ENCODE measurements at places on chromosomes 12 and 14.

DNA sequence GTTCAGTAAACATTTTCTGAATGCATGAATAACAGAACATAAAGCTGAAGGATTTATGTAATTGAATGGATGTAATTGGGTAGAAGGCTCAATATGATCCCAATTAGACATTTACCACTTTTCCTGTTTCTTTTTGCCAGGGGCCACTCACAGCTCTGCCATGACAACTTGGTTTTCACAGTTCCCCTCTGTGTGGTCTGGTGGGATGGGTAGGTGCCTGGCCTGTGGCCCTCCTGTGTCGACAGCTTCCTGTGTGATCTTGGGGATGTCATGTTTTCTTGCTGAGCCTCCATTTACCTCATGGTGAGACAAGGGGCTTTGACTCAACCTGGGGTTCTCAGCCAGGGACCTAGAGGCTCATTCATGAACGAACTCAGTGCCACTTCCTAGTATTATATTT, 12.6 kb upstream of the SERPINA10 start:
- DNase-seq: no peak

DNA sequence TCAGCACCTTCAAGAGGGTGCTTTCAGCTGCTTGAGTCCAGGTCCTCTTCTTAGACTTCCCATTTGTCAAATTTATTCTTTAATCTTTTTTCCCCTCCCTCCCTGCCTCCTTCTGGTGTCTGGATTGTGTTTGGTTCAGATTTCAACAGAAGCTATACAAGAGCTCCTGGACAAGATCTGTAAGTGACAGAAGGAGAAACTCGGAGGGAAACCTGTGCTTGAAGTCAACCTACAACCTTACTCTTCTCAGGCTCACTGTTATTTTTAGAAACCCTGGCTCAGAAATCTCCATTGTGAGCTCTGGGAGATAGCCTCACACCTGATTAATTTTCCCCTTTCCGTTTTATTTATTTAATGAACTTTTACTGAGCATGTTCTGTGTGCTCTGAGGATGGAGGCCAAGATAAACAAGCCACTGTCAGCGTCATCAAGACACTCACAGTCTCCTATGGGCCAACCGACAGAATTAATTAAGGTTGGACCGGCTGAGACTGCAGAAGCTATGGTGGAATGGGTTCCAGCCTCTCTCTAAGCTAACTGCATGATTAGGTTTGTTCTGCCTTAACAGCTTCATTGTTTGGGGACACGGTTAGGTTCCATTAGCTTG, 13.5 kb downstream of the PDE1B start:
- DNase-seq: no peak

- DNase-seq: no peak
Measured at GRCh38 chr12:26192142-26192541, 3.2 kb upstream of the SSPN start.

DNA sequence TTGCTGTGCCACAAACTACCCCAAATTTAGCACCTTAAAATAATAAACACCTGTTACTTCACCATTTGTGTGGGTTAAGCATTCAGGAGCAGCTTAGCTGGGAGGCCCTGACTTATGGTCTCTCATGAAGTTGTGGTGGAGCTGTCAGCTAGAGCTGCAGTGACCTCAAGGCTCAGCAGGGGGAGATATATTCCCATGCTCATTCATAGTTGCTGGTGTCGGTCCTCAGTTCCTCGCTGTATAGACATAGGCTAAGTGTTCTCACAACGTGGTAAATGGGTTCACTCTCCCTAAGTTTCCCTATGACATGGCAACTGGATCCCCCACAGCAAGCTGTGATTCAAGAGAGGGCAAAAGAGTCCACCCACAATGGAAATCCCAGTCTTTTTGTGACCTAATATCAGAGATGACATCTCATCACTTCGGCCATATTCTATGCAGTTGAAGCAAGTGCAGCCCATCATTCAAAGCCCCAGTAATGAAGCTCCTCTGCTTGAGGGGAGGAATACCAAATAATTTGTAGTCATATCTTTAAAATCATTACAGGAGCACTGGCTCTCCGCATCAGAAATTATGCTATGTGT, 41.1 kb downstream of the PRB3 start:
- no peak for DNase-seq

DNA sequence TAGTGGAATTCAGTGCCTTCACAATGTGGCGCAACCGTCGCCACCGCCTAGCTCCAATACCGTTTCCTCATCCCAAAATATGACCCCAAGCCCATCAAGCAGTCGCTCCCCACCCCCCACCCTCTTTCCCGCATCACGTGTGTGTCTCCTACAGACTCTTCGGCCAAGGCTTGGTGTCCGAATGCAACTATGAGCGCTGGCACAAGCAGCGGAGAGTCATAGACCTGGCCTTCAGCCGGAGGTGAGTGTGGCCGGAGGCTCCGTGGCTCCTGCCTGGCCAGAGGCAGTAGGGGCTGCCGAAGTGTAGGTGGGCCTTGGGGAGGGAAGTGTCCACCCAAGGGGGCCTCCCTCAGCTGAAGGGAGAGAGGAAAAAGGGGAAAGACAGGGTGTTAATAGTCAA, 15.8 kb downstream of the CYP46A1 start:
- no peak for DNase-seq

- DNase-seq: no peak
Measured at GRCh38 chr12:110176745-110177144, 52.6 kb downstream of the IFT81 start.

DNA sequence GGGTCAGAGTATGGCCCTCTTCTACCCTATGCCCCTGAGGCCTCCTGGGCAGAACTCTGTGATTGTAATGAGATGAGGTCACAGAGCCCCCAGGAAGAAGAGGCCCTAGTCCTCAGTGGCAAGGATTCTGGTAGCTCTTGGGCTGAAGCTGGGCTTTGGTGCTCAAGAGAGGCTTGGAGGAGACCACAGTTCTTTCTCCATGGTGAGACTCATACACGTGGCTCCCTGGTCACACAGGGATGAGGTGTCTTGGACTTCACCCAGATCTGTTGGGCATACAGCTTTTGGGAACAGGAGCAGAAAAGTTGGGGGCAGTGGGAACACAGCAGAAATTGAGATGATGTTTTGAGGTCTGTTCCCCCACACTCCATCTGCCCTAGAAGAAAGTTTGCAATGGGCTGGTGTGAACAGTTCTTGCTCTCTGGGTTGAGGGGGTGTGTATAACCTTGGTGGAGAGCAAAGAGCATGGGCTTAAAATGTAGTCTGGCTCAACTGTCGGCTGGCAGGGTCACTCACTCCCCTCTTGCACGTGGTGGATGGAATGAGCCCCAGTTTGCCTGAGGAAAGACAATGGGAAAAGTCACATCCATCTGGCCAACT, at the start of gene KRT86:
Gene KRT86 (plus strand): TSS at position 125 of the 600 bp plus-strand sequence. CDS start 27,272 bp downstream, outside the sequence.
- DNase-seq: no peak

- no peak for DNase-seq
Measured at GRCh38 chr14:31265701-31266398, 58.3 kb upstream of the HECTD1 start.

- no peak for DNase-seq
Measured at GRCh38 chr12:118188690-118189371, 52.9 kb downstream of the PEBP1 start.

DNA sequence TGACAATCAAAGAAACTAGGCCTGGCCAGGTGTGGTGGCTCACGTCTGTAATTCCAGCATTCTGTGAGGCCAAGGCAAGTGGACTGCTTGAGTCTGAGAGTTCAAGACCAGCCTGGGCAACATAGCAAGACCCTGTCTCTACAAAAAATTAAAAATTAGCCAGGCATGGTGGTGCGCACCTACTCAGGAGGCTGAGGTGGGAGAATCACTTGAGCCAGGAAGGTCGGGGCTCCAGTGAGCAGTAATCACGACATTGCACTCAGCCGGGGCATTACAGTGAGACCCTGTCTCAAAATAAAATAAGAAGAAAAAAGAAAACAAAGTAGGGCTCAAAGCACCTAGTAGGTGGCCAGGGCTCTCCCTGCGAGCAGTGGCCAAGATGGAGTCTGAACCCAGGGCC, 79.1 kb downstream of the CHGA start:
- DNase-seq: no peak

DNA sequence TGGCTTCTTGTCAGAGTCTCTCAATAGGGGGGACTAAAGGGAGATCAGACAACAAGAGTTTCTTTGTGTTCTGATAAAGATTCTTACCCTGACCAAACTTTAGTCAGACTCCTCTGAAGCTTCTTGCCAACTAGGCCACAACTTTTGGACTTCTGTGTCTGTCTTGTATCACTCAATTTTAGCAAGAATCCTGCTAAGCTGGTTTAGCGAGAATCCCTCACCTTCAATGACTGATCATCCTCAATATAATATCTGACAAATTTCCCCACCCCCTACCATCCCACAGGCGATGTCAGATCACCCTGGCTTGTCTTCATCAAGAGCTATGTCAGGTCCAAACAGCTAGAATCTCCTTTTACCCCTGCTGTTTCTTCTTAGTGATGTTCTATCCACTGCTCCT, 215.2 kb downstream of the RASSF9 start:
- DNase-seq: no peak

GRCh38 chr12:93094988-93095737, 166.1 kb upstream of the EEA1 start:
- DNase-seq: no peak

- no peak for DNase-seq
Measured at GRCh38 chr12:55738123-55739024, 4.5 kb upstream of the GDF11 start.

DNA sequence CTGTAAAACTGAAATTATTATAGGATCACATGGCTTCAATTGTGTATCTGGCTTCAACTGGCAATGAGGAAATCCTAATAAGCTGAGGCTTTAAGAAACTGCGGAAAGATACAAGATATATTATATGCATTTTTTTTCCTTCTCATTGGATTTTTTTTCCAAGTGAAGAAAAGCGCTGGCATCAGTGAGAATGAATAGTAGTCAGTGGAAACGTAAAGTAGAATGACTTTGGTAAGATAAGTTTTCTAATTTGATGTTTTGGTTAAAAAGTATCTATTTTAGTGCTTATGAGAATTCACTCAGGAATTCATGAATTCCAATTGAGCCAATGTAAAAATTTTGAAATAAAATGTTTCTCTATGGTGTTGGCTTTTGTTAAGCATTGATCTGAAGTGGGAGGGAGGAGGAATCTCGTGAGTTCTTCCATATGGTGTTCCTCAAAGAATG, 173.5 kb upstream of the FRMD6 start:
- no peak for DNase-seq

DNA sequence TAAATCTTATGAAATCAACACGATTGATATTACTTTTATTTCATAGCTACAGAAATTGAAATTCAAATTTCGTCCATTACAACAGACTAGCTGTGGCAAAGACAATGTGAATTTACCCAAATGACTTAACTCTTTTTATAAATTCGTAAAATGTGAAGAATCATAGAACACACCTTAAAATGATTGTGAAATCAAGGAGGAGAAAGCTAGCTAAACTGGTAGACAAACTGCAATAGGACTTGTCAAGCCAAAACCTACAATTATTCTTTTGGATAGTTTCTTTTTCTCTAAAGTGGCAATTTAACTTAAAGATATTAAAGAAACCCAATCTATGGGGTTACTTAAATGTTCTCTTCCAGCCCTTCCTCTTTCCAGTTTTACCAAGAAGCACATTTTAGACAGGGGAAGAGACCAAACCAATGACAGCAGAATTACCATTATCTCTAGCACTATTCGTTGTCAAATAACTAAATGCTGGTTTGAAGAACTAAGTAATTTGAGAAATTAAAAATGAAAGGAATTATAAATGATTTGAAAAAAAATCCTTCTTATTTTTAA, 807 bp upstream of the SLC16A7 start:
- DNase-seq: no peak

DNA sequence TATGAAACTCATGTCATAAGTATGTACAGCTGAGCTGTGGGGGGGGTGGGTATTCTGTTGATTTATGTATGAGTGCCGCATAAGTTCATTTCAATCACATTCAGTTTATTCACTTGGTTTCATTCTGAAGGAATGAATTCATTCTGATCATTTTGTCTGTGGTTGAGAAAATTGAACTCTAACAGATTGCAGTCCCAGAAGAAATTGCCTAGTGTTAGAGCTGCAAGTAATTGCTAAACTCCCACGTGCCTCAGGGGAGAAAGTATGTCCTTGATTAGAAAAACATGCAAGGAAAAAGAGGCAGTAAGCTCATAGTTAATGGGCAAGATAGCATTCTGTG, 442.4 kb upstream of the MGAT4C start:
- no peak for DNase-seq

DNA sequence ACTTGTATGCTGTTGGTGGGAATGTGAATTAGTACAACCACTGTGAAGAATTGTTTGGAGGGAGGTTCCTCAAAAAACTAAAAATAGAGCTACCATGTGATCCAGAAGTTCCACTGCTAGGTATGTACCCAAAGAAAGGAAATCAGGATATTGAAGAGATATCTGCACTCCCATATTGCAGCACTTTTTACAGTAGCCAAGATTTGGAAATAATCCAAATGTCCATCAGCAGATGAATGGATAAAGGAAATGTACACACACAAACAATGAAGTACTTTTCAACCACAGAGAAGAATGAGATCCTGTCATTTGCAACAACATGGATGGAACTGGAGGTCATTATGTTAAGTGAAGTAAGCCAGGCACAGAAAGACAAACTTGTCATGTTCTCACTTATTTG, 25.9 kb downstream of the TIGAR start:
- DNase-seq: no peak

DNA sequence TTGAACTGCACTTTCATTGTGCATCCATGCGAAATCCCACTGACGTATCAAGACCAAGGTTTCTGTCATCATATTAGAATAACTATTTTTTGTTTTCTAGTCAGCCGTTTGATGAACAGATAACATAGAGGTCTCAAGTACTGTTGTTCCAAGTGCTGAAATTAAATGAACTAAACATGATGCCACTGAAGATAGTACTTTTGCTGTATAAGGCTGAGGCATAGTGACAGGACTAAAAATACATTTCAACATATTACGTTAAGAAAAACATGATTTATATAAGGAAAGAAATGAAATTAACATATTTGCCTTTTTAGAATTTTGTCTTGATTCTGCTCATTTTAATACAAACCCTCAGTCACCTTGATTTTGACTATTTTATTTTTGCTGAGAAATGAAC, 82.2 kb downstream of the ANO6 start:
- no peak for DNase-seq

DNA sequence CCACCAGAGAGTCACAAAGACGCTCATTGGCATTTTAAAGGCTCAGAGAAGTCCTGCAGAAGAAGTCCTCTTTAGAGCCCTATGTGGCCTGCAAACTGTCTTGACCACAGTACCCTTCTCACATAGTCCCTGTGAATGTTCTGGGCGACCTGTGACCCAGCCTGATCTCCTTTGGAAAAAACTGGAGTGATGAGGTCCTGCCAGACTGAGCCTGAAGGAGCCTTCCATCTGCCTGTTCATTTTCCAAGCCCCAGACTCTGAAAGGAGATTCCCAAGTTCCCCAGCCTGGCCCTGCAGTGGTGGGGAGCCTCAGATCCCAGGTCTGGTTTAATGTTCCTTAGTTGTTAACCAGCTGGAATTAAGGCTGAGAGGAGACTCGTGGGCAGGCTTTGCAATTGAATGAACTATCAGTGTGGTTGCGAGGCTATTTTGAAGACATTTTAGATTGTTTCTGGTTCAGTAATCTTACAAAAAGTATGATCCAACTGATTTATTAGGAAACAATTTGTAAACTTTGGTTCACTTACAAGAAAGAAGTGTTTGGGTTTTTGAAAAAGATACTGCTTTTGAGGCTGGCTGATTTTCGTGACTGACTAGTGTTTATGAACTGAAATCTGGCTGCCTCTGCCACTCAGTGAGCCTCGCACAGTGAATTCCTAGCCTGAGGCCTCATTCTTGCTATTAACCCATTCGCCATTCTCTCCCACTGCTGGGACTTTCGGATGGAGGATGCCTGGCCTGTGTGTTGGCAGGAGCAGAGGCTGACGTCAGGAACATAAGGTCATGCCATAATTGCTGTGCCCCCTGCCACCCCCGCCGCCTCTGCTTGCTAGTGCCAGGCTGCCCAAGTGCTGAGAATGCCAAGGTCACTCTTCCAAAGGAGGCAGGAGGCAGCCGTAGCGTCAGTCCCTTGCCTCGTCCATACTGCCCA, 249.0 kb downstream of the CACNA1C start:
- no peak for DNase-seq
